Fibroblast of lung (primary cell): ENCODE measurements at places on chromosomes 3 and 15.

DNA sequence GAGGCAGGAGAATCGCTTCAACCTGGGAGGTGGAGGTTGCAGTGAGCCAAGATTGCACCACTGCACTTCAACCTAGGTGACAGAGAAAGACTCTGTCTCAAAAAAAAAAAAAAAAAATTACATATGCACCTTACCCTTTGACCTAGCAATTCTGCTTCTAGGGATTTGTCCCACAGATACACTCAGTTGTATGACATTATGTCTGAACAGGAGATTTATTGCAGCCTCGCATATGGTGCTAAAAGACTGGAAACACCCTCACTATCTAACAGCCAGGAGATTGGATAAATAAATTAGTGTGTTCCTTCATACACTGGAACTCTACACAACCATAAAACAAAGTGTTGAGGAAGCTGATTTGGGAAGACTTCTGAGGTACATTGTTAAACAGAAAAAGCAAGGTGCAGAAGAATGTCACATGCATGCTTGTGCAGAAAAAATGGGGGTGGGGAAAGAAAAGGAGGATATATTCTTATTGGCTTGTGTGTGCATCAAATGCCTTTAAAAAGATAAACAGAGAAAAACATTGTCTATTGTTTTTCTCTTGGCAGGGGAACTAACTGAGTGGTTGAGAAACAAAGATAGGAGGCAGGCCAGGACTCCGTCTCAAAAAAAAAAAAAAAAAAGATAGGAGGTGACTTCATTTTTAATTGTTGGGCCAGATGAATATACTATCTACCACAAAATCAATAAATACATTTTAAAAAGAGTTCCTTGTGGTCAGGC lies 30.9 kb downstream of the PPCDC start:
- no peak for DNase-seq

DNA sequence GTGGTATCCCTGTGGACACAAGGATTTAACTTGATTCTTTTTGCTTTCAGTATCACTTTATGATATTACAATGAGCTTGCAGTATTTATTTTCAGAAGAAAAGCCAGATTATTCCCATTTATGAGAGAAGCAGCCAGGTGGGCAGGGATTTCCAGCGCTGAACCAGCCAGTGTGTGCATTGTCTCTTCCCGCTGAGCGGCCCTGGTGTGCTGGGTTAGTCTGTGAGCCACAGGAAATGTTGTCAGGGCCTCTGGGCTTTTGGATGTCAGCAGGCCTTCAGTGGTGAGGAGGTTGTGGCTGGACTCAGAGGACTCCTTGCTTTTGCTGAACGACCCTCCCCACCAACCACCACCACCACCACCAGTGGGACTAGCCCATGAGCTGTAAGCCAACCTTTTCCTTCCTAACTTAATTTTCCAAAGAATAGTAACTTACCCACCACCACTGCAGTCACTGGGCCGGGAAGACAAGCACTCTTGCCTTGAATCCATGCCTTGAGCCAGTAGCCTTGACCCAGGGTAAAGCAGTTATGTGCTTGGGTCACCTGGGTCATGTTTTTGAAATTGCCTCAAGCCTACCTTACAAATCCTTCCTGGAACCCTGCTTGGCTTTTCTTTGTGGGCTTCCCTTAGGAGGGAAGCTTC lies 33.1 kb downstream of the FLNB start:
- no peak for DNase-seq

GRCh38 chr15:45417303-45417950 lies 39.1 kb upstream of the GATM start:
- no peak for DNase-seq

DNA sequence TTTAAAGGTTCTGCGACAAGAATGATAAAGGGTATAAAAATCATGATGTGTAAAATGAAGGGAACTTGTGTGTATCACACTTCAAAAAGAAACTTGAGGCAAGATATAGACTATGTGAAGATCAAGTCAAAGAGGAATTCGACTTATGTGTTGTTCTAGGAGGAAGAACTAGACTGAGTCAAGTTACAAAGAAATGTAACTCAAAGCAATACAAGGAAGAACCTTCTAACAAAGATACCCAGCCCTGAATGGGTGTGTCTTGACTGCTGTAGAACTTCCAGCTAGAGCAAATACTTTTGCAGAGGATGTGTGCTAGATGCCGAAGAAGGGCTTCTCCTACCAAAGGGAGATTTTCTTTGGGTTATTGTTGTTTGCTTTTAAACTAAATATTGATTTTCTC lies 2.4 kb downstream of the SLC49A4 start:
- no peak for DNase-seq

- peak; percentile 83 for DNase-seq
Measured at GRCh38 chr15:74657846-74658245, 38.0 kb downstream of the EDC3 start.

GRCh38 chr3:13420831-13421765 lies 976 bp upstream of the NUP210 start:
- no peak for DNase-seq

DNA sequence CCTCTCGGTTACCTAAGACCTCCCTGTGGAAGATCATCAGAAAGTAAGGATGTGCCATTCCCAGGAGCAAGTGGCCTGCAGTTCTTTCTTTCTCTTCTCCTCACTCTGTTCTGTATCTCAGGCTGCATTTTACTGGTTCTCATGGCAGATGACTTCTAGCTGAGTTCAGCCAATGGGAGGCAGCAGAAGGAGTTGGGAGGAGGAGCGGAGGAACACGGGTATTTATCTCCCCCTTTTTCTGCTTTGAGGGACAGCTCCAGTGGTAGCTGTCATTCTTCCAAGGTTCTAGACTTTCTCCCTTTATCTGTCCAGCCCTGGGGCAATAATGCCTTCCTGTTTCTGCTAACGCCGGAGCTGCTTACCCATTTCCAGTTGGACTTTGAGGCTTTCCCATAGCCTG lies 339.9 kb downstream of the NR2F2 start:
- no peak for DNase-seq

DNA sequence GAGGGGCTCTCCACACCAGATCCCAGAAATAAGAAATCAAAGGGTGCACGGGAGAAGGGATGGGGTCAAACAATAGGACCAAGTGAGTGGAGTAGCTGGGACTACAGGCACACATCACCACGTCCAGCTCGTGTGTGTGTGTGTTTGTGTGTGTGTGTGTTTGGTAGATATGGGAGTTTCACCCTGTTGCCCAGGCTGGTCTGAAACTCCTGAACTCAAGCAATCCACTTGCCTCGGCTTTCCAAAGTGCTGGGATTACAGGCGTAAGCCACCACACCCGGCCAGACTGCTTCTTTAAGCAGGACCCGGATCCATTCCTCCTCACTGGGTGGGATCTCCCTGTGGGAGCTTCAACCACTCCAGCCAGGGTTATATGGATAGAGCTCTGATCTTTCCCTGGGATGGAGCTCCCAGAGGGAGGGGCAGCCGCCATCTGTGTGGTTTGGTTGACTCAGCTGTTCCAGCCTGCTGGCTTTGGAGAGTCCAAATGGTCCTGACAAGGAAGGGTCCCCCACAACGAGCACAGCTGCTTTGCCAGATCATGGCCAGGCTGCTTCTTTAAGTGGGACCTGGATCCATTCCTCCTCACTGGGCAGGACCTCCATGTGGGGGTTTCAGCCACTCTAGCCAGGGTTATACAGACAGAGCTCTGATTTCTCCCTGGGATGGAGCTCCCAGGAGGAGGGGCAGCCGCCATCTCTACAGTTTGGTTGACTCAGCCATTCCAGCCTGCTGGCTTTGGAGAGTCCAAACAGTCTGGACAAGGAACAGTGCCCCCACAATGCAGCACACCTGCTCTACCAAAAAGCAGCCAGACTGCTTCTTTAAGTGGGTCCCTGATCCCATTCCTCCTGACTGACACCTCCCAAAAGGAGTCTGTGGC lies 9.1 kb upstream of the AVEN start:
- peak; percentile 89 for DNase-seq

GRCh38 chr15:55715355-55716076 lies 27.4 kb downstream of the PRTG start:
- no peak for DNase-seq

DNA sequence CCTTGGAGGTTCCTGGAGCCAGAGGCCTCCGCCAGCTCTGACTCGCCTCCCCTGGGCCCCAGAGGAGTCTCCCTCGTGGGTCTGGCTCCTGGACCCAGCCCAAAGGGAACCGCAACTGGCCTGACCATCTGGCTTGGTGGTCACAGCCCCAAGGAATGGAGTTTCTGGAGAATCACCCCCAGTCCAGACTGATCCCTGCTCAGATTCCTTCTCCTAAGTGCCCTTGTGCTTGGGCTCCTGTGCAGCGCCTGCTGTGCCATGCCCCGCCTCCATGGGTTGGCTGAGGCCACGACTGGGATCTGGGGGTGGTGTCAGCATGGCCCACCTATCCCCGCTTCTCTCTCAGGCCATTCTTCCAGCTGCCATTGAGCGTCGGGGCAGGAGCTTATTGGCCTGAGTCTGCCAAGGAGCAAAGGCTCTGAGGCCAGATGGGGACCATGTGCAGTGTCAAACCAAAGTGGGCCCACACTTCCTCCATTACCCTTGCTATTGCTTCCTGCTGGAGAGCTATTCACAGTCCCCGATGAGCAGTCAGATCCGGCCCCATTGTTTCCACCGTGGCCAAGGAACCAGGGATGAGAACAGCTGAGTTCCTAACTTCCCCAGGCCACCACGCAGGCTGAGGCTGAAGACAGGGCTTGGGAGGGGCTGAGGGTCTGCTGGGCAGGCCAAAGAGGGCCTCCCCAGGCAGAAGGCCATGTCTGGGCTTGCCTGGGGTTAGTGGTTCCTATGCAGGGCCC lies 19.0 kb downstream of the CSPG4 start:
- peak; percentile 84 for DNase-seq

DNA sequence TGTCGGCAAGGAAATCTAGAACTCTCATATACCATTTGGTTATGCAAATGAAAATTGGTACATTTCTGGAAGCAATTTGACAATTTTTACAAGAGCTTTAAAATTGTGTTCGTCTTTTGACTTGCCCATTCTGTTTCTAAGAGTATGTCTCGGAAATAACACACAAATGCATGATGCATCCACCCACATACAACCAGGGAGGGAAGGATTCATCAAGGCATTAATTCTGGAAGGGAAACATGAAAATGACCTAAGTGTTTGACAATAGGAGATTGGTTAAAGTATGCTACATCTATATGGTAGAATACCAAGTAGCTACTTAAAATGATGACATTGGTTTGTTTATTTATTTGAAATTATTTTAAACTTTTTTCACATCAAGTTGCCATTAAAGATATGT lies 58.6 kb downstream of the PIAS1 start:
- DNase-seq, result no peak
